ENCODE measurements at places on chromosomes 2 and 18. TPM values are rescaled to one million over a fixed set of nuclear protein-coding genes. Genes with fewer than 3 reads are reported as not detected.

The SLC9A2 gene
- 20.1 TPM for total RNA-seq

- peaks cover 24% of the 10 kb centered on the region for H3K36me3 ChIP-seq
- H3K27me3 ChIP-seq, result peaks cover 4% of the 10 kb centered on the region
- no peak overlapping the region for H3K27ac ChIP-seq
- DNase-seq, result no peak
- H3K4me1 ChIP-seq, result peaks cover 39% of the 10 kb centered on the region
Measured at GRCh38 chr2:284896-285492, 2.9 kb downstream of the ALKAL2 start.

- DNase-seq, result no peak
- no peak overlapping the region for H3K4me3 ChIP-seq
- H3K4me1 ChIP-seq, result peaks cover 9% of the 10 kb centered on the region
- H3K27ac ChIP-seq, result no peak overlapping the region
- H3K27me3 ChIP-seq, result no peaks in the 10 kb centered on the region
- H3K36me3 ChIP-seq, result no peaks in the 10 kb centered on the region
Measured at GRCh38 chr2:68375582-68375981, 10.5 kb downstream of the PLEK start.

DNA sequence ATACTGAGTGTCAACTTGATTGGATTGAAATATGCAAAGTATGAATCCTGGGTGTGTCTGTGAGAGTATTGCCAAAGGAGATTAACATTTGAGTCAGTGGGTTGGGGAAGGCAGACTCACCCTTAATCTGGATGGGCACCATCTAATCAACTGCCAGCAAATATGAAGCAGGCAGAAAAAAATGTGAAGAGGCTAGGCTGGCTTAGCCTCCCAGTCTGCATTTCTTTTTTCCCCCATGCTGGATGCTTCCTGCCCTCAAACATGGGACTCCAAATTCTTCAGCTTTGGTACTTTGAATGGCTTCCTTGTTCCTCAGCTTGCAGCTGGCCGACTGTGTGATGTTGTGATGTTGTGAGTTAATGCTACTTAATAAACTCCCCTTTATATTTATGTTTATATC is 577.4 kb downstream of the CPS1 start:
- no peaks in the 10 kb centered on the region for H3K4me1 ChIP-seq
- H3K27ac ChIP-seq, result no peak overlapping the region
- H3K27me3 ChIP-seq, result no peaks in the 10 kb centered on the region
- no peaks in the 10 kb centered on the region for H3K36me3 ChIP-seq

The MDH1B gene
- total RNA-seq, result 0.40 TPM

DNA sequence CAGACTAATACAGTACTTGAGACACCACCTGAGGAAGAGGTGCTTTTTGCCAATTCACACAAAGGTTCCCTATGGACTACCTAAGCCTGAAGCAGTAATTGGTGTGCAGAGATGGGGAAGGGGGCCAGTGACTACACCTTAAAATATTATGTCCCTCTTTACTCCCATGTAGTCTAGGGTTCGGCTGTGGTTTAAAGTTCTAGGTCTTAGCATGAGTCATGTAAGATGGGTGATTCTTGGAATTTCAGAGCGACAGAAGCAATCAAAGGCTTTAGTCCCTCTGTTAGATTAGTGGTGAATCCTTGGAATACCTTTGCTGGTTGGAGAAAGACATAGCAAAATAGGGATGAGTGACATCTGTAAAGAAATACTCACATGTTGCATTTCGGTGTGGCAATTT is 14.3 kb upstream of the CCDC85A start:
- no peaks in the 10 kb centered on the region for H3K36me3 ChIP-seq
- H3K27me3 ChIP-seq, result no peaks in the 10 kb centered on the region
- H3K27ac ChIP-seq, result no peak overlapping the region
- DNase-seq, result no peak

DNA sequence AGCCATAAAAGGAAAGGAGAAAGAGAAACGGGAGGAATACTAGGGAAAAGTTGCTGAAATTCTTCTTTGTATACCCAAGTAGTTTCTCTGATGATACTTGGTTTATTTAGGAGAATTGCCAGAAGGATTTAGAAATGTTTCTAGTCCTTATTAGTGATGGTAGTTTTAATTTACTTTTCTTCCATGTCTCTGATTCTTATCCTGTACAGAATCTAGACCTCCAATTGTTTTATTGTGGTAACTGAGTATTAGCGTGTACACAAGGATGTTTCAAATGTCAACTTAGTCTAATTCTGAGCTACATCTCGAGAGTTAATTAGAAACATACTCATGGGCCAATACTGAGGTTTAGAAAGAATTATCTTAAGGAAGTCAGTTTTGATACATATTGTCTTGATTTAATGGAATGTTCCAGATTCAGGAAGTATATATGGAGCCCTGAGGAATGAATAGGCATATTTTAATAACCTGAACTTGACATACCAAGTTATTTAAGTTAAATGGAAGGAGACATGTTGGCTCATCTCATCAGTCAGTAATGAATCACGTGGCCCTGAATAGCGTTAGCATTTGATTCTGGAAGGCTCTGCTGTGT is 219.6 kb downstream of the LTBP1 start:
- H3K4me3 ChIP-seq, result no peak overlapping the region
- no peak overlapping the region for H3K27ac ChIP-seq

The UGT1A5 gene
- 7.2 TPM for total RNA-seq

DNA sequence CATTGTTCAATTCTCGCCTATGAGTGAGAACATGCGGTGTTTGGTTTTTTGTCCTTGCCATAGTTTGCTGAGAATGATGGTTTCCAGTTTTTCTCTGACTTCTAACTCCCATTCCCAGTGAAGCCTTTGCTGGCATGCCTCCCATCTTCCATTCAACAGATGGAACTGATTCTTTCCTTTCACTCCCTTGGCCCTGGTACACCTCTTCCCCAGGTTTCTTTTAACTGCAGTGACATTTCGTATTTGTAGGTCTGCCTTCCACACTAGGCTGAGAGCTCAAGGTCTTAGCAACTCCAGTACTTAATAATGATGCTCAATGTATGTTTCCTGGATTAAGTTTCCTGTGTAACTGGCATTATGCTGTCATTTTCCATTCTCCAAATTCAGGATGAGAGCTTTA is 48.5 kb downstream of the GAREM1 start:
- H3K27ac ChIP-seq, result no peak overlapping the region
- H3K27me3 ChIP-seq, result no peaks in the 10 kb centered on the region
- DNase-seq, result no peak
- H3K4me1 ChIP-seq, result no peaks in the 10 kb centered on the region

The DUSP19 gene
- total RNA-seq, result 2.5 TPM

DNA sequence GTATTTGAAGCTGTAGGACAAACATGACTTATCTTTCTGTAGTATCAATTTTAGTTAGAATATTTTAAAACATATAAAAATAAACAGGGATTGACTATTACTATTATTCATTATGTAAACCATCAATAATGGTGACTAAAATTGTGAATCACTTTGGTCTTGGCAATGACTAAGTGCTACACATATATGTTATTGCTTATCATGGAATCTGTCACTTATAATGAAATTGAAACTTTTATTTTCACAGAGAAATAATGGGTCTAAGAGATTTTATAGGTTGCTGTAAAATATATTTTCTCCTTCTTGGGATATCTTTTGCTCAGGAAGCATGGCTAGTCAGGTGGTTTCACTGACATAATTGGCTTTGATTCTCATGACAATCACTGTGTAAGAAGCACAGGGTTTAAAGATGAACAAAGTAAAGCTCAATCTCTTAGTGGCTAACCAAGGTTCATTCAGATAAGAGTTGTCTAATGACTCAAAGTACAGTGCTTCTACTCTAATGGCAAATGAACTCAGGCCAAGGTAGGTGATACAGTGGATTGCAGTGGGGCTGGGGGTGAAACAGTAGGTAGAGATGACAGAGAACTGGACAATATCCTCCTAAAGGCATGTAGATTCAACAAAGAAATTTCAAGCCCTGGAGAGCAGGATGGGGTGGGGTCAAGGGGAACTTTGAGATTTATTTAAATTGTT is 98.6 kb upstream of the FANCL start:
- H3K4me3 ChIP-seq, result no peak overlapping the region
- H3K27ac ChIP-seq, result no peak overlapping the region
- no peaks in the 10 kb centered on the region for H3K27me3 ChIP-seq
- no peak for DNase-seq
- no peaks in the 10 kb centered on the region for H3K4me1 ChIP-seq

- H3K27me3 ChIP-seq, result no peaks in the 10 kb centered on the region
- no peak overlapping the region for H3K27ac ChIP-seq
- H3K4me3 ChIP-seq, result peak overlapping the region; percentile 2
- DNase-seq, result no peak
- no peaks in the 10 kb centered on the region for H3K36me3 ChIP-seq
- no peaks in the 10 kb centered on the region for H3K4me1 ChIP-seq
Measured at GRCh38 chr2:86821842-86822241, 31.1 kb upstream of the CD8A start.

DNA sequence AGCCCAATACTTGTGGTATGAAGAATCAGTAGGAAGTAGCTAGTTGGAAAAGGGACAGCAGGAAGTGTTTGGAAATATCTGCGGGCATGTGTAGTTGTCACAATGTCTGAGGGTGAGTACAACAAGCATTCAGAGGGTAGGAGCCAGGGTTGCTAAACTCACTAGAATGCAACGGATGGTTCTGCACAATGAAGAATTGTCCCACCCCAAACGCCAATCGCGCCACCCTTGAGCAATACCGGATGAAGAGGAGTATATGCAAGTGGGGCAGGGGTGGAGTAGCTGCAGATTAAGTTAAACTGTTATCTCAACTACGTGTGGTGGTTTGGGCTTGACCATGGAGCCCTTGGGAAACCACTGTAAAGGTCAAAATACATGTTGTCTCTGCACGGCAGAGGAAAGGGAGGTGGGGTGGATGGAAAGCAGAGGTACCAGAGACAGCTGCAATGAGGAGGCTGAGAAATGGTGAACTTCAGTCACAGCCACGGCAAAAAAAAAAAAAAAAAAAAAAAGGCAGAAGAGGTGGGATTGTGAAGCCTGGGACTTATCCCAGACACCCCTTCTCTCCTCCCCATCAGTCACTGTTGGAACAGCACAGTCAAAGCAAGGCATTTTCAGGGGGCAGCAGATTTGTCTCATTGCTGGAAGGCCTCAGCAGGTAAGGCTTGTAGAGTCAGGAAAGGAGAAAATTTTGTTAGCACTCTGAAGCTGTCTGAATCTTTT is 5.2 kb downstream of the CCL20 start:
- H3K4me1 ChIP-seq, result no peaks in the 10 kb centered on the region
- H3K36me3 ChIP-seq, result no peaks in the 10 kb centered on the region
- H3K27me3 ChIP-seq, result no peaks in the 10 kb centered on the region
- peak overlapping the region; percentile 87 for H3K27ac ChIP-seq
- peak; percentile 73 for DNase-seq
- peak overlapping the region; percentile 3 for H3K4me3 ChIP-seq

The REG1B gene
- 45.4 TPM for total RNA-seq

- H3K36me3 ChIP-seq, result no peaks in the 10 kb centered on the region
- H3K4me3 ChIP-seq, result no peak overlapping the region
- no peaks in the 10 kb centered on the region for H3K4me1 ChIP-seq
- no peak overlapping the region for H3K27ac ChIP-seq
Measured at GRCh38 chr18:46793565-46793964, 36.7 kb upstream of the ST8SIA5 start.

- no peak overlapping the region for H3K27ac ChIP-seq
- H3K4me1 ChIP-seq, result no peaks in the 10 kb centered on the region
- H3K4me3 ChIP-seq, result no peak overlapping the region
- H3K27me3 ChIP-seq, result no peaks in the 10 kb centered on the region
Measured at GRCh38 chr18:44579028-44579702, 101.5 kb upstream of the SETBP1 start.

DNA sequence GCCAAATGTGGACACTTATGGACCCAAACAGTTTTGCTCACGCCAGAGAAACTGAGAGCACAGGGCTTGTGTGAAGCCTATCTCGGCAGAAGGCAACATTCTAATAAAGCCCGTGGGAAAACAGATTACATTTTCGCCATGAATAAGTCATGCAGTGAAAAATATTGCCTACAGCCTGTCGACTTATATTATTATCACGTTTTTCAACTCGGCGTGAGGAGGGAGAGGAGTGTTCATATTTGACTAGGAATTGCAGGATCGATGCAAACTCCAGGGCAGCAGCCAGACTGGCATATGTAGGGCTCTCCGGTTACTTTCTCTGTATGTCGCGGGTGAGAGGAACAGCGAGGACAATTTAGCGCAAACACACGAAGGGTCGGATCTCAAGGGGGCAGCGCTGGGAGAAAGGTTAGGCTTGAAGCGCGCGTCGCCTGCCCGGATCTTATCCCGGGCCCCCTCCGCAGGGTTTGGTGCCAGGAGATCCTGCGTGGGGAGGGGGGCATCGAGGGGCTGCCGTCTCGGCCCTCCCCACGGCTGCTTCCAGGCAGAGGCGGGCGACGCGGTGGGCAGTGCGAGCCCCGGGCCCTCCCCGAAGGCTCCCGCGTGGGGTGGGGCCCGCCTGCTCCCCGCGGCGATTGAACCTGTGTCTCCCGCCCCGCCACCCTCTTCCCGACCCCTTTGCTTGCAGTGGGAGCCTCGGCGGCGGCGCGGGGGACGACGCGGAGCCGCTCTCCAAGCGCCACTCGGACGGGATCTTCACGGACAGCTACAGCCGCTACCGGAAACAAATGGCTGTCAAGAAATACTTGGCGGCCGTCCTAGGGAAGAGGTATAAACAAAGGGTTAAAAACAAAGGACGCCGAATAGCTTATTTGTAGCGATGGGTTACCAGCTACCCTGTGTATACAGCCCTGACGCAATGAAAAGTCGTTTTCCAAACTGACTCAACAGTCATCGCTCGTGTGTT is 4.4 kb downstream of the ADCYAP1 start:
- peaks cover 40% of the 10 kb centered on the region for H3K4me1 ChIP-seq
- H3K4me3 ChIP-seq, result peak overlapping the region; percentile 22
- H3K27ac ChIP-seq, result no peak overlapping the region
- H3K36me3 ChIP-seq, result no peaks in the 10 kb centered on the region
- peaks cover 44% of the 10 kb centered on the region for H3K27me3 ChIP-seq

DNA sequence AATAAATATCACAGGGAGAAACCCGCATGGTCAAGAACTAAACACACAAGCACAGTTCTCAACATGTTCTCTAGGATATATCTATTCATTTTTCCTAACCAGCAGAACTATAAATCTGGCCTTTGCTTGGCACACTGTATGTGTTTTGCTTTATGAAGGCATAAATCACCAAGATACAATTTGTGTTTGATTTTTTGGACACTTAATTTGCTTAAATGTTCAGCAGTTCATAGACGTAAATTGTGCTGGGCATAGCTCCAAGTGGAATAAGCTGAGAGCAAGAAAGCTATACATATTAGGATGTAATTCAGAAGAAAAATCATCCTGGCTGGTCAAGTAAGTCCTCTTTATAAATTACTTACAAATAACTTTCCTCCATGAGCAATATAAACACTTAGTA is 341.5 kb upstream of the ATP5MC3 start:
- no peaks in the 10 kb centered on the region for H3K36me3 ChIP-seq
- H3K27ac ChIP-seq, result no peak overlapping the region
- no peaks in the 10 kb centered on the region for H3K4me1 ChIP-seq
- no peak overlapping the region for H3K4me3 ChIP-seq
- no peaks in the 10 kb centered on the region for H3K27me3 ChIP-seq
- no peak for DNase-seq

GRCh38 chr18:73750052-73750451 is 397.6 kb downstream of the FBXO15 start:
- no peak overlapping the region for H3K27ac ChIP-seq
- no peak for DNase-seq
- H3K4me3 ChIP-seq, result no peak overlapping the region
- no peaks in the 10 kb centered on the region for H3K27me3 ChIP-seq
- H3K4me1 ChIP-seq, result no peaks in the 10 kb centered on the region
- H3K36me3 ChIP-seq, result no peaks in the 10 kb centered on the region
